Lung (tissue), 17 donors: ENCODE measurements at places on chromosomes 4 and X. TPM values are rescaled to one million over a fixed set of nuclear protein-coding genes. Genes with fewer than 3 reads are reported as not detected.

The CEP135 gene
- 6.3 TPM for total RNA-seq

- H3K27me3 ChIP-seq: peaks cover 14% of the 10 kb centered on the region
- no peak for DNase-seq
- H3K36me3 ChIP-seq: no peaks in the 10 kb centered on the region
- no peak overlapping the region for H3K27ac ChIP-seq
These were observed 168.0 kb downstream of the EFHC2 start for GRCh38 chrX:44175455-44175854.

The GABRE gene
- 18.1 TPM for total RNA-seq

The NHSL2 gene
- 9.9 TPM for total RNA-seq

DNA sequence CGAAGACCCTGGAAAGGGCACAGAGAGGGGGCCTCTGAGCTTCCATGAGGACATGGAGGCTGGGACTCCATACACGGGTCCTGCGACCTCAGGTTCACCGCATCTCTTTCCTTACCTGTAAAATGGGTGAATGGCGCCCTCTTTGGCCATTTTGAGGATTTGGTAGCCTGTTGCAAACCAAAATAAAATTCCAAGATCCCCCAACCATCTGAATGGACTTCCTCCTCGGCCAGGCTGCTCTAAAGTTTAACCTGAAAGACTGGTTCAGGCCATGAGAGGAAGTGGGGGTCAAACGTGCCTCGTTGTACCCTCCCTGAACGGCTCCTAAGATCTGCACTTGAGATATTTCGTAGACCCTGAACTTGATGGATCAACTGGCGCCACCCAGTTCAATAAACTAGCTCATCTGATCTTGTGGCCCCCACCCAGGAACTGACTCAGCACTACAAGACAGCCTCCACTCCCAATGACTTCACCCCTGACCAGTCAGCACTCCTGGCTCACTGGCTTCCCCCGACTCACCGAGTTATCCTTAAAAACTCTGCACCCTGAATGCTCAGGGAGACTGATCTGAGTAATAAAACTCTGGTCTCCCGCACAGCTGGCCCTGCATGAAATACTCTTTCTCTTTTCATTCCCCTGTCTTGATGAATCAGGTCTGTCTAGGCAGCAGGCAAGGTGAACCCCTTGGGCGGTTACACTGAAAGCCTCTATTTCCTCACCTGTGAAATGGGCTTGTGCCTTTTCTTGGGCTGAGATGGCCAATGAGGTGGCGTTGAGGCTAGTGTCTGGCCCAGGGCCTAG is 32.9 kb upstream of the GPR78 start:
- no peaks in the 10 kb centered on the region for H3K27me3 ChIP-seq
- no peak overlapping the region for H3K4me3 ChIP-seq
- H3K36me3 ChIP-seq: no peaks in the 10 kb centered on the region
- no peaks in the 10 kb centered on the region for H3K4me1 ChIP-seq

The LIMCH1 gene
- total RNA-seq: 299 TPM

The HPGD gene
- 144 TPM for total RNA-seq

DNA sequence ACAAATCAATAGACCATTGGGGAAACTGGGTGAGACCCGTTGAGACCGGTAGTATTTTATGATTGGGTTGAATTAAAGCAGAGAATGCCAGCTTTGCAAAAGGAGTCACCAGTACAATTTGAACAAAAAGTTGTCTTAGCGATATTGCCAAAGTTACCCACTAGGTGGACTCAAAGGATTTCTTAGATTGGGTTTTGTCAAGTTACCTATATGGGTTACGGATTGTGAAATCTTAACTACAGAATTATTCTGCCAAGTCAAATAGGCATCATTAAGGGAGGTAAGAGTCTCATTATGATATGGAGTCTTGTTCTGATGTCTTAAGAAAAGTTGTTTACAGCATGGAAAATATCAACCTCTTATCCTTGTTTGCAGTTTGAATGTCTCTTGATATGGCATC is 15.0 kb upstream of the CT47A1 start:
- no peaks in the 10 kb centered on the region for H3K4me1 ChIP-seq
- no peaks in the 10 kb centered on the region for H3K36me3 ChIP-seq
- DNase-seq: no peak
- no peak overlapping the region for H3K4me3 ChIP-seq

DNA sequence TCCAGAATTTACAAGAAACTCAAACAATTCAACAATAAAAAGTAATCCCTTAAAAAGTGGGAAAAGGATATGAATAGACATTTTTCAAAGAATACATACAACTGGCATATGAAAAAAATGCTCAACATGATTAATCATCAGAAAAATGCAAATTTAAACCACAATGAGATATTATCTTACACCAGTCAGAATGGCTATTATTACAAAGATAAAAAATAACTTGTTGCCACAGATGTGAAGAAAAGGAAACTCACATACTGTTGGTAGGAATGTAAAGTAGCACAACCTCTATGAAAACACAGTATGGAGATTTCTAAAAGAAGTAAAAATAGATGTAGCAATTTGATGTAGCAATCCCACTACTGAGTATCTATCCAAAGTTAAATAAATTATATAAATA is 65.1 kb upstream of the DIAPH2 start:
- no peak overlapping the region for H3K27ac ChIP-seq
- DNase-seq: no peak
- no peaks in the 10 kb centered on the region for H3K4me1 ChIP-seq
- no peaks in the 10 kb centered on the region for H3K36me3 ChIP-seq
- H3K27me3 ChIP-seq: no peaks in the 10 kb centered on the region
- H3K4me3 ChIP-seq: no peak overlapping the region

GRCh38 chrX:107205770-107206696 is at the start of the genes DNAAF6 and NUP62CL:
Gene DNAAF6, plus strand, starts transcription at chrX:107206611. Its CDS starts 6,265 bp downstream, at chrX:107212876.
Gene NUP62CL, minus strand, starts transcription at chrX:107206433. Its CDS starts 31,287 bp downstream, at chrX:107175146.
- no peaks in the 10 kb centered on the region for H3K36me3 ChIP-seq
- peaks cover 20% of the 10 kb centered on the region for H3K27me3 ChIP-seq
- peak within 1 kb of the TSS; percentile 21 for H3K4me3 ChIP-seq
- no peaks in the 10 kb centered on the region for H3K4me1 ChIP-seq
- H3K27ac ChIP-seq: no peak within 1 kb of the TSS

The CABS1 gene
- total RNA-seq: not detected

- H3K27me3 ChIP-seq: no peaks in the 10 kb centered on the region
- no peak overlapping the region for H3K4me3 ChIP-seq
- H3K27ac ChIP-seq: no peak overlapping the region
These were observed 50.7 kb downstream of the MRPL1 start for GRCh38 chr4:77913348-77913747.

DNA sequence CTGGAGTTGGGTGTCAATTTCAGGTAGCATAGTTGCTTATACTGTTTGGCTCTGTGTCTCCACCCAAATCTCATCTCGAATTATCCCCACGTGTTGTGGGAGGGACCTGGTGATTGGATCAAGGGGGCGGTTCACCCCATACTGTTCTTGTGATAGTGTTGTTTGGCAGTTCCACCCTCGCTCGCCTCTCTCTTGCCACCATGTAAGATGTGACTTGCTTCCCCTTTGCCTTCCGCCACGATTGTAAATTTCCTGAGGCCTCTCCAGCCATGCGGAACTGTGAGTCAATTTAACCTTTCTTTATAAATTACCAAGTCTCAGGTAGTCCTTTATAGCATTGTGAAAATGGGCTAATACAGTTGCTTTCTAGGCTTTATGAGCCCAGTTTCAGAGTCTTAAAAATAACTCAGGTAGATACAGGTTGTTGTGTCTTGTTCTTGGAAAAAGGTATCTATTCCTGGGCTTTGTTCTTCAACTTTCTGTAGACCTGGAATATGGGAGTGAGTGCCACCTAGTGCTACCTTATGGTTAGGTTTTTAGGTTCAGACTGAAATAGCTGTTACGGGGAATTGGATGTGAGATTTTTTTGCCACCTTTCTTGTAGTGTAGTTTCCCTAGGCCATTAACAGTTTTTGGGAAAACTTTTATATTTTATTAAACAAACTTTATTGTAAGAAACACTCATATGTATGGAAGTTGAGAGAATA is 15.6 kb downstream of the PGK1 start:
- DNase-seq: no peak
- no peak overlapping the region for H3K4me3 ChIP-seq
- H3K36me3 ChIP-seq: peaks cover 4% of the 10 kb centered on the region
- no peak overlapping the region for H3K27ac ChIP-seq
- H3K4me1 ChIP-seq: no peaks in the 10 kb centered on the region
- peaks cover 4% of the 10 kb centered on the region for H3K27me3 ChIP-seq

GRCh38 chrX:20267931-20268701 is 1.4 kb upstream of the RPS6KA3 start:
- H3K4me1 ChIP-seq: no peaks in the 10 kb centered on the region
- H3K27me3 ChIP-seq: peaks cover 44% of the 10 kb centered on the region
- H3K27ac ChIP-seq: peak overlapping the region; percentile 49
- no peaks in the 10 kb centered on the region for H3K36me3 ChIP-seq
- peak; percentile 62 for DNase-seq
- H3K4me3 ChIP-seq: no peak overlapping the region

The TRIML2 gene
- not detected for total RNA-seq

DNA sequence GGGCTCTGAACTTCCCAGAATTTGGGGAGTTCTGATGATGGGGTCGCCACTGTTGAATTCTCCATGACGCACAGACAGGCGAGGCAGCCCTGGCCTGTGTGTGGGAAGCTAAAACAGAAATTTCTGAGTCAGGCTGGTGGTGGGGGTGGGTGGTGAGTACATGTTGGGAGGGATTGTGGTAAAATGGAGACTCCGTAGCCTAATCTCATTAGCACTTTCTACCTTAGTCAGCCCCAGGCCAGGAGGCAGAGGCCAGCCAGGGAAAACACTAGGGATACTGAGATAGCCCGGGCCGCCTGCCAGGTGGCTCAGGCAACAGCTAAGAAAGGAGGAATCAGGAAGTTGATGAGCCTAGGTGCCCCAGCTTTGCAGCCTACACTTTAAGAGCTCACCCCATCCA is 39.3 kb upstream of the NHSL2 start:
- H3K4me3 ChIP-seq: no peak overlapping the region
- H3K4me1 ChIP-seq: no peaks in the 10 kb centered on the region
- no peaks in the 10 kb centered on the region for H3K36me3 ChIP-seq
- H3K27me3 ChIP-seq: peaks cover 5% of the 10 kb centered on the region
- no peak for DNase-seq

DNA sequence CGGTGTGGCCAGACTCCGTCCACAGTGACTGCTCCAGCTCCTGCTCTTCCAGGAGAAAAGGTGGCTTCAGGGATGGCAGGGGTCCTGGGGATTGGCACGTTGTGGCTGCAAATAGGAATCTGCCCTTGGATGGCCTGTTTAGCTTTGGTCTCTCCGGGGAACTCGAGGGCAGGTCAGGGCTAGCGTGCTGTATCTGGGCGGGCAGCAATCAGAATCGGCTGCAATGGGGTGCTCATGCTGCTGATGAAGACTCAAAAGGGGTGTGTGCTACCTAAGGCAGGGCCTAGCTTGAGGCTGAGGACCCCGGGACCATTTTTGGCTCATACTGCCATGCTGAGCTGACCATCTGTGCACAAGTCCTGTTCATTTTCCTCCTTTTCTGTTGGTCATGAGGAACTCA is 51.3 kb downstream of the RGS12 start:
- H3K36me3 ChIP-seq: peaks cover 5% of the 10 kb centered on the region
- peaks cover 13% of the 10 kb centered on the region for H3K4me1 ChIP-seq
- H3K27ac ChIP-seq: no peak overlapping the region
- no peaks in the 10 kb centered on the region for H3K27me3 ChIP-seq

- H3K4me1 ChIP-seq: no peaks in the 10 kb centered on the region
- no peaks in the 10 kb centered on the region for H3K36me3 ChIP-seq
- no peaks in the 10 kb centered on the region for H3K27me3 ChIP-seq
- H3K27ac ChIP-seq: no peak overlapping the region
- DNase-seq: no peak
These were observed 108.5 kb upstream of the MID1 start for GRCh38 chrX:10728806-10729389.

GRCh38 chr4:94160774-94161173 is 46.9 kb upstream of the SMARCAD1 start:
- no peaks in the 10 kb centered on the region for H3K27me3 ChIP-seq
- DNase-seq: no peak
- H3K36me3 ChIP-seq: no peaks in the 10 kb centered on the region
- H3K4me3 ChIP-seq: no peak overlapping the region

- peaks cover 41% of the 10 kb centered on the region for H3K4me1 ChIP-seq
- no peak overlapping the region for H3K4me3 ChIP-seq
- peak overlapping the region; percentile 27 for H3K27ac ChIP-seq
- H3K27me3 ChIP-seq: no peaks in the 10 kb centered on the region
These were observed 209.3 kb downstream of the CHIC2 start for GRCh38 chr4:53854991-53855568.

The ZIC3 gene
- not detected for total RNA-seq

DNA sequence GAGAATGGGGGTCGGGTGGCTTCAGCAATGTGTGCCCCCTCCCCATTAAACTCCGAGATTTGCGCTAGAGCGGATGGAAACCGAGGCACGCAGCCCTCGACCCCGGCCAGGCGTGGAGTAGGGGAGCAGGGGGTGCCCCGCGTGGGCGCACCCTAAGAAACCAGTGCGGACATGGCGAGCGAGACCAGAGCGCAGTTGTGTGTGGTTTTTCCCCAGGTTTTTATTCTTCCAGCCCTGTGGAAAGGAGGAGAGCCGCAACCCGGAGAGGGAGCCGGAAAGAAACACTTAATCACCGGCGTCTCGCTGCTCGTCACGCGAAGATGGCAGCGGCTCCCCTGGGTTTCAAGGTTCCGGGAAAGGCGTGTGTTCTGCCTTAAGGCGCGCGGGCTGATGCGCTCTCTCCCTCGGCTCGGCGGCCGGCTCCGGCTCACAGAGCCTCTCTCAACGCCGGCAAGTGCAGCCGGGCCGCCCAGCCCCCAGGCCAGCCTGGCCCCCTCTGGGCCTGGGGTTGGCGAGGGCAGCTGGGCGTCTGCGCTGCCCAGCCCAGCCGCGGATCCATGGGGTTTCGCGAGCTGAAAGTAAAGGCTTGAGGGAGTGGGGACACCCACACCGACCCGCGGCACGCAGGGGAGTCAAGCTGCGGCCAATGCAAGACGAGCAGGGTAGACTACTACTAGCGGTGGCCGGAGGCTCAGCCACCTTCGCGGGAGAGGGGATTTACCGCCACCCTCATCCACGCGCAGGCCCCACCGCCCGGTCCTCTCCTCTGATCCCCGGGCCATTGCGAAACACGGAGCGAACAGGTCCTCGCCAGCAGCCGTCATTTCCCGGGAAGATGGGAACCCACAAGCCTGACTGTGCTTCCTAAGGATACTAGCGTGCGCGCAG is 74.0 kb upstream of the BCOR start:
- H3K4me1 ChIP-seq: peaks cover 10% of the 10 kb centered on the region
- H3K27me3 ChIP-seq: peaks cover 22% of the 10 kb centered on the region
- peak overlapping the region; percentile 34 for H3K4me3 ChIP-seq

The ASMT gene
- total RNA-seq: 0.25 TPM

GRCh38 chr4:123520325-123520724 is 123.7 kb downstream of the SPRY1 start:
- no peak overlapping the region for H3K27ac ChIP-seq
- no peaks in the 10 kb centered on the region for H3K4me1 ChIP-seq
- no peak for DNase-seq
- no peaks in the 10 kb centered on the region for H3K27me3 ChIP-seq

DNA sequence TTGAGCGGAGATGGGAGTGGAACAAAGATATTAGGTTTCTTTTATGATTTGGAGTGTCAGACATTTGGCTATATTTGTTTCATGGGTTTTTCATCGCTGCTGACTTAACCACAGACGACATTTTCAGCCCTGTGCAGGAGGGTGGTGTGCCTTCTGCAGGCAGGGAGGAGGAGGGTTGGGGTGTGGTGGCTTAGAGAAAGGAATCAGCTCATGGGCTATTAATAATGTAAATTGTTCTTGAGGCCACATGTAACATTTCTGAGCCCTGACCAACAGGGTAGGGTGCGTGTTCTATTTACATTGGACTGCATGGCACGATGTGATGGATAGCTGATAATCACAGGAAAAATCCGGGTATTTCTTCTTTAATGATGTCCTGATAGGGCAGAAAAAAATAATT is 67.6 kb downstream of the POLA1 start:
- H3K27me3 ChIP-seq: peaks cover 11% of the 10 kb centered on the region
- H3K4me3 ChIP-seq: no peak overlapping the region
- no peak overlapping the region for H3K27ac ChIP-seq

- H3K27me3 ChIP-seq: no peaks in the 10 kb centered on the region
- no peak for DNase-seq
- no peaks in the 10 kb centered on the region for H3K36me3 ChIP-seq
- no peak overlapping the region for H3K27ac ChIP-seq
- H3K4me1 ChIP-seq: no peaks in the 10 kb centered on the region
- no peak overlapping the region for H3K4me3 ChIP-seq
These were observed 11.6 kb upstream of the CXCL13 start for GRCh38 chr4:77593993-77594392.
